ENCODE measurements at places on chromosomes 11 and 22.

DNA sequence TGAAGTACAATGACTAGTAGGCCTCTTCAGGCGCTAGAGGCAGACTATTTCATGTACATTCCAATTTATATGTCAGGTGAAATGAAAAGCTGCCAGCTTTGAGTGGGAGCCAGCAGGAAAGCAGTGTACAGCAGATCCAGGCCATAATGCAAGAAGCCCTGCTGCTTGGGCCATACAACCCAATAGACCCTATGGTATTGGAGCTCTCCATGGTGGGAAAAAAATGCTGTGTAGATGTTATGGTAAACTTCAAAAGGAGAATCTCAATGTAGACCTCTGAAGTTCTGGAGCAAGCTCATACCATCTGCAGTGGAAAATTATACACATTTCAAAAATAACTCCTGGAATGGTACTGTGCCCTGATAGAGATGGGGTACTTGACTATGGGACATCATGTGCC is 71.5 kb upstream of the CD82 start:
- DNase-seq = no peak

DNA sequence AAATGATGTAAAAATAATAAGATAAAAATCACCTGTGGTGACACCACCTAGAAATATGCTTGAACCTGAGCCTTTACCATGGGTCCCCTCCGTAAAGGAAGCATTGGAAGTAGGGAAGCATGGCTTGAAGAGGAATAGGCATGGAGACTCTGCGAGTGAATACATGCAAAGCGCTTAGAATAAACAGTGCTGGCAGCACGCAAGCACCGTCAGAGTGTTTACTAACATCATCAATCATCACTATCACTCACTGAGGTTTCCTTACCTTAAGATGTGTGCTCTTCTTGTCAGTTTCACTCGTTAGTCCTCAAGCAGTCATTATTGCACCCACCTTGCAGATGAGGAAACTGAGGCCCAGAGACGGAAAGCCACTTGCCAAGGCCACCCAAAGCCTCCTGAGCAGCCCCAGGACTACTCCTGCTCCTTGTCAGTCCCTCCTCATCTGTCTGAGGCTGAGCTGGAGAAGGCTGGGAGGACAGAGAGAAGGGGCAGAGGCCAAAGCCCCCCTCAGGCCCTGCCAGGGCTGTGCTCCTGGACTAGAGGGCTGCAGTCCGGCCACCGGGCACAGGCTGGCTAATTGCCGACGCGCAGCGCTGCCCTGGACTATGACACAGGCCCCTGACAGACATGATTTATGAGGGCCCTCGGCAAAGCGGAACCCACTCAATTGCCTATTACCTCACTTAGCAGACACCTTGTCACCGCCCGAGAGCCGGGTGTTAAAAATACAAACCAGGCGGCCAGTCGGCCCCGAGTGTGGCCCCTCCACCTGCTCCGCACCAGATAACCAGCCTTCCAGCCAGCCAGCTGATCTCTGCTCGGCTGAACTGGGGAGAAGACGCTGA is 168.9 kb downstream of the MN1 start:
- no peak for DNase-seq

- DNase-seq = no peak
These were observed 787.7 kb downstream of the NTM start for GRCh38 chr11:132158091-132158490.

DNA sequence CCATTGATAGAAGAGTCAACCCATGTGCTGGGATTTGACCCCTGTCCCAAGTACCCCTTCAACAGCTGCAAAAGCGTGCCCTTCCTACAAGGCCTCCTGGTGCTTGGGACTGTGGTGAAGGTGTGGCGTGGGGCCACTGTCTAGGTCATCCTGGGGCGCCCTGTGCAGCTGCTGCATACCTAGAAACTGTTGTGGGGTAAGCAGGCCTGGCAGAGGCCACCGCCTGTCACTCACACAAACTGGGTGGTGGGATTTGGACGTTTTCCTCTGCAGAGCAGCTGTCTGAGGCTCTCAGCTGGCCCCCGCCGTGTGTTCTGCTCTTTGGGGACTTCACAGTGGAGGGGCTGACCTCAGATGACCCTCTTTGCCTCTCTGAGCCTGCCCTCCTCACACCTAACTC is 69.7 kb downstream of the SCN3B start:
- no peak for DNase-seq

DNA sequence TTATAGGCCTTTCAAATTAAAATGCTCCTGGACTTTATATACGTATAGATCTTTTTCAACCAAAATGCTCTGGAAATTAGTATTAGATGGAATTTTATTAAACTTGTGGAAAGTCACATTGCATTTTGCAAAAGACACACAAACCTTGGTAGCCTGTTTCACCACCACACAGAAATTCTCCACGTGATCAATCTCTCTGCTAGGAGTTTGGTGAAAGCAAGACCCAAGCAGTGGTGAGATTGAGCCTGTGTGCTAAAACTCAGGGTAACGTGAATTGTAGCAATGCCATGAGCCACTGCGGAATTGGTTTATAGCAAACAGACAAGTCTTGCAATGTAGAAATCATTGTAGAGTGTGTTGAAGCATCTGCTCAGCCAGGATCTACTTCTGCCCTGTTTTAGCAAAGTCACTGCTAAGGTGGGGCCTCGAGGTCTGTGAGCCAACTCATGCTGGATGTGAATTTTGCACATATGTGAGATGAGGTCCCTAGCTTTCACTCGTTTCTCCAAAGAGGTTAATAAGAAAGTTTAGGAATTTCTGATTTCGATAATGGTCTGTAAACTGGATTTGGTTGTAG is 184.8 kb downstream of the DBX1 start:
- no peak for DNase-seq

GRCh38 chr11:58921778-58922390 is 17.4 kb upstream of the GLYATL1 start:
- DNase-seq = no peak
